ENCODE measurements at places on chromosomes 12 and 14.

DNA sequence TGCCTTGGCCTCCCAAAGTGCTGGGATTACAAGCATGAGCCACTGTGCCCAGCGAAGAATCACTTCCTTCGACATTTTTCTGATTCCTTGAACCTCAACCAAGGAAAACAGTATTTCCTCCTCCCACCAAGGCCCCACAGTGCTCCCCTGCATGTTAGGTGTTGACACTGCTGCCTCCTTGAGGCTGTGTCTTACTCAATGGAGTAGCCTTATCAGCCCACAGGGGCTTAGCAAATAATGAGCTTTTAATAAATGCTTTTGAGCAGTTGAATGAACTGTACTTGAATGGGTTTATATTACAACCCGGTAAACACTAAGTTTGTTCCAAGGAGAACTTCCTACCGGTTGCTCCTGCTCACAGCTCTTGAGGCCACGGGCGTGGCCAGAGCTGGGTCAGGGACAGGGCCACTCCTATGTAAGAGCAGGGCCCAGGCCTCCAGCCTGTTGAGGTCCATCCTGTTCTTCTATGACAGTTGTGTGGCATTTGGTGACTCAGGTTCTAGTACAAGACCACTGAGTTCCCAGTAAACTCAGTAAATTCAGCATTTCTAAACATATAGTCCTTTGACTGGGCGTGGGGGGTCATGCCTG, 36.8 kb upstream of the TUBA1A start:
- no peak for DNase-seq

- no peak for DNase-seq
Observed at GRCh38 chr14:76708771-76709170, 52.5 kb upstream of the VASH1 start.

- DNase-seq: no peak
Observed at GRCh38 chr14:100449225-100449987, 126.3 kb downstream of the SLC25A47 start.

- DNase-seq: no peak
Observed at GRCh38 chr12:47777741-47778558, 4.9 kb downstream of the SLC48A1 start.

- no peak for DNase-seq
Observed at GRCh38 chr12:99454539-99455172, 192.9 kb upstream of the GARIN6 start.

DNA sequence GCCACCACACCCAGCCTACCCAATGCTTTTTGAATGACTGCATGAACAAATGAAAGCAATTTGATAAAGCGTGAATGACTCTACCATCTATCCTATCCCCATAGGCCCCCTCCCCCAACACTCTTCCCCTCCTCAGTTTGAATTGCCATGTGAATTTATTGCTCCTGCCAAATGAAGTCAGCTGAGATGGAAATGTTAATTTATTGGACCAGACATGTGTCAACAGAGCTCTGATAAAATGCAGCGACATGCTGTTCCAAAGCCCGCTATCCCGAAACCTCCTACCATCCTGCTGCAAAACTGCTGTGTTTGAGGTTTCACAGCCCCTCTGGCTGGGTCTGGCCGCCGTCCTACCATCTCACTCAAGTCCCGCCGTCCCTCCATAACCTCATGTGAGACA, 360.5 kb downstream of the CACNA1C start:
- DNase-seq: no peak

DNA sequence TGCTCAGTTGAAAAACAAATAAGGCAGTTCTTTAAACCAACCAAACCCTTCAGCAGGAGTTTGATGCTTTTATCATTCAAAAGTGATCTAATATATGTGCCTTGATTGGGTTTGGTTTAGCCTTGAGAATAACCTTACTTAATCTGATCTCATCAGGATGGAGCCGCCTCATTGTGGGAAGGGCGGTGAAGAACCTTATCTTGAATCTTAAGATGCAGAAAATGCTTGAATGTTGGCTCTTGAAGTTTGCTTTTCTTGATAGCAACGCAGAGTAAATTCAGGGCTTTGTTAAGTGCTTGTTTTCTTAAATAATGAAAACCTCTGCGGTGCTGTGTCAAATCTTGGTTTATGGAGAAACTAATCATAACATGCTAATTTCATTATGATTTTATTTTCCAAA, 138.2 kb downstream of the MON2 start:
- no peak for DNase-seq

DNA sequence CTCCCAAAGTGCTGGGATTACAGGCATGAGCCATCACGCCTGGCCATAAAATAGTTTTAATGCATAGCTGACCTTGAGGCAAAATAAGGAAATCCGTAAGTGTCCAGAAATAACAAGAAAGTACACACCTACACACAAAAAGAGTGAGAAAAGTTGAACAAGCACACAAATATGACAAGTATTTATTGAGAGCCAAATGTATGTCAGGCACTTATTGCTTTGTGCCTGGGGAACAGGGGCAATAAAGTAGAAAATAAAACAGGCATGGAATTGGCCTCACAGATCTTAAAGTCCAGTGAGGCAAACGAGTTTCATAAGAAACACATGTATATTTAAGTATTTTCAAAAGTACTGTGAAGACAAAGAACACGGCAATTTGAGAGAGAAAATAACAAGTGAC, 103.7 kb downstream of the ERGIC2 start:
- no peak for DNase-seq

- DNase-seq: no peak
Observed at GRCh38 chr14:104364830-104365229, 214.7 kb upstream of the C14orf180 start.

- DNase-seq: no peak
Observed at GRCh38 chr12:42281278-42281677, 43.2 kb upstream of the YAF2 start.

GRCh38 chr12:49588721-49589516, 16.5 kb downstream of the FAM186B start:
- DNase-seq: no peak

GRCh38 chr14:72552236-72552635, 341.7 kb downstream of the DPF3 start:
- no peak for DNase-seq

- no peak for DNase-seq
Observed at GRCh38 chr12:70843363-70843762, 77.2 kb downstream of the PTPRR start.

- DNase-seq: no peak
Observed at GRCh38 chr14:77377502-77377844, 294 bp downstream of the SAMD15 start.

Data from stimulated activated CD4-positive, alpha-beta T cell treated with anti-CD3 and anti-CD28 coated beads, Interleukin-1b, Interleukin-23, amount 100 ng/mL, for 1 hour (primary cell).